ENCODE measurements at places on chromosomes 7 and 10. TPM values are rescaled to one million over a fixed set of nuclear protein-coding genes. Genes with fewer than 3 reads are reported as not detected.
A peak's percentile ranks its signal among the peaks of the same experiment; 100 is the strongest.

OPN4 gene
- total RNA-seq, result not detected

CXCL12 gene
- 44.8 TPM for total RNA-seq

GJD4 gene
- total RNA-seq, result not detected

C7orf57 gene
- not detected for total RNA-seq

GPR158 gene
- total RNA-seq, result not detected

BHLHA15 gene
- total RNA-seq, result not detected

DNA sequence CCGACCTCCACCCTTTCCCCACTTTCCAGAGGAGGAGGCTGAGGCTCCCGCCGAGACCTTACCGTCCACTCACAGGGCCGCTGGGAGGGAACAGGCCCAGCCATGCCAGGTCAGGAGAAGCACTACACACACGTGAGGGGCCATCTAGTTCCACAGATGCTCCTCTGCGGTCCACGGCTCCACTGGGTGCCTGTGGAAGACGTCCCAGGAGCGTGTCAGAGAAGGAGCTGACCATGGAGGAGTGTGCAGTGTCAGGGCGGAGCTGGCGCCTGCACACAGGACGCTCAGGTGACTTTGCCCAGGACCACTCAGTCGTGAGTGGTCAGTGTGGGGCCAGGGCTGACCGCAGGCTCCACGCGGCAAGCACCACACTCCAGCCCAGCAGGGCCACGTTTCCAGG, 8.0 kb upstream of the SHH start:
- DNase-seq, result no peak

DNA sequence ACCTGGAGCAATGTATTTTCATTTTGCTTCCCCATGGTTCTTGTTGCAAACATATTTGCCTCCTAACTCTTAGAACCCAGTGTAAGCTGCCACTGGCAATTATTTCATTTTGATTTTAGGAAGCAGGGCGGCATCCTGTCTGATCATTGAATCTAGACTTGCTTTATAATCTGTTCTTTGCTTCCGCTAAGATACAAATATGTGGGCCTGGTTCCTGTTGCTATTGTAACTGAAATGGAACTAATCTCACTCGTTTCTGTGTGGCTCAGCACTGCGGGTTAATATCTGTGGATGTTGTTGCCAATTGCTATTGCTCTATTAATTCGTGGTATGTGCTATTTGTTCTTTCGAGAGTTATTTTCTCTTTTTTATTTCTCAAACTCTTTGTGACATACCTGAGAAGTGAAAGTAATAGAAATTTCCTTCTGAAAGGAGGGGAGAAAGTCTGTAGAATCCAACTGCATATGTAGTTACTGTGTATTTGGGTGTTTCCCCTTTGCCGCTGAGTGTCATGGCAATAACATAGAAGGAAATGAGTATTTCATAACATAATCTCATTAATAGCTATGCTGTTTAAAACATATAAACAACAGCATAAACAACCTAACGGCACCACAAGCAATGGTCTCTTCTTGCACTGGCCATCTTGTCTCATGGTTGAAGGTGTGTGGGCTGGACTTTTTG, 62.4 kb downstream of the FZD1 start:
- DNase-seq, result no peak

GRCh38 chr7:134720091-134720935, 59.1 kb upstream of the CALD1 start:
- DNase-seq, result no peak

DNA sequence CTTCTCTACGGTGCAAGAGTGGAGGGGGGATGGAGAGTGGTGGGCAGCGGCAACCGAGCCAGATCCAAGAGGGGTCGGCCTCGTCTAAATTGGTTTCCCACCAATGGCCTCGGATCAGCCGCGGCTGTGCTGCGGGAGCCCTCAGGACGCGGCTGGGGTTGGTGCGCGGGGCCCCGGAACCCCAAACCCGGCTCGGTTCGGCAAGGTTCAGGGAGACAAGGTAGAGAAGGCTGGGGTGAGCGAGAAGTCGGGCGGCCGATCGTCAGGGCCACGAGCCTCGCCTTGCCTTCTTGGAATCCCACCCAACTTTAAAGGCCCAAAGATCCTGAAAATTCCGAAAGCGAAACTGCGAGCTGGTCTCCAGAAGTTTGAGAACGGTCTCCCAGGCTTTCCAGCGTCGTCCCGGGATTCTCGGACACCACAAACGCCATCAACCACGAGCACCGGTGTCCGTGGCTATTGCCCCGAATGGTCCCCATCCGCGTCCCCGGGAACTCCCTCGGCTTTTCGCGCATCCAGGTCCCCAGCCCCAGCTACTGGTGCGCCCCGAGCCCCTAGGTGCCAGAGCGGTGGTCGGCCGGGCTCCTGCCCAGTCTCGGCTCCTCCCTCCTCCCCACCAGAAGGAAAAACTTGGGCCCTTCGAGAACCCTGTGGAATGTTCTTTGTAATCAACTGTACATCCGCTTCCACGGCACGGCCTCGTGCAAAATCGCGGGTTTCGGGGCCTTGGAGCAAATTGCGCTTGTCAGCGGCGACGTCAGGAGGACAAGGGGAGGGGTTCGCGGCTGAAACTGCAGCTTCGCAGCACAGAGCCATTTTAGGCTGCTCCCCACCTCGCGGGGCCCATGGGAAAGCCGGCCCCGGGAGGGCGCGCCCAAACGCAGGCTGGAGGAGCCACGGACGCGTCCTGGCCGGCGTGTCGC, 3.2 kb downstream of the SFMBT2 start:
- peak; percentile 46 for DNase-seq

- no peak for DNase-seq
These were observed 152.0 kb upstream of the TMEM72 start for GRCh38 chr10:44759122-44759521.

DNA sequence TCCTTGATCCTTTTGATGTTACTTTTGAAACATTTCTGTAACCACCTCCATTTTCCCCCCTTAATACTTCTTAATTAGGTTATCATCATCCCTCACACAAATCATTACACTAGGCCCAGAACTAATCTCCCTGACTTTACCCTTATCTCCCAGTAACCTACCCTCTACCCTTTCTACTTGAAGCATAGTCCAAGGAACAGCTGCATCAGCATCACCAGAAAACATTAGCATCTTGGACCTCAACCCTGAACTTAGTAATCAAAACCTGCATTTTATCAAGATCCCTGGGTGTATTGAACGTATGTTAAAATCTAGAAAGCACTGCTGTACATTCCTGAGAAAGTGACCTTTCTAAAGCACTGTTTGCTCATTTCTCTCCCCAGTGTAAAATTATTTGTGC, 38.8 kb downstream of the MGAM2 start:
- DNase-seq, result no peak

- DNase-seq, result no peak
These were observed 332.6 kb downstream of the TNS3 start for GRCh38 chr7:47249361-47249760.
